ENCODE measurements at places on chromosomes 1 and 21. TPM values are rescaled to one million over a fixed set of nuclear protein-coding genes. Genes with fewer than 3 reads are reported as not detected.

DNA sequence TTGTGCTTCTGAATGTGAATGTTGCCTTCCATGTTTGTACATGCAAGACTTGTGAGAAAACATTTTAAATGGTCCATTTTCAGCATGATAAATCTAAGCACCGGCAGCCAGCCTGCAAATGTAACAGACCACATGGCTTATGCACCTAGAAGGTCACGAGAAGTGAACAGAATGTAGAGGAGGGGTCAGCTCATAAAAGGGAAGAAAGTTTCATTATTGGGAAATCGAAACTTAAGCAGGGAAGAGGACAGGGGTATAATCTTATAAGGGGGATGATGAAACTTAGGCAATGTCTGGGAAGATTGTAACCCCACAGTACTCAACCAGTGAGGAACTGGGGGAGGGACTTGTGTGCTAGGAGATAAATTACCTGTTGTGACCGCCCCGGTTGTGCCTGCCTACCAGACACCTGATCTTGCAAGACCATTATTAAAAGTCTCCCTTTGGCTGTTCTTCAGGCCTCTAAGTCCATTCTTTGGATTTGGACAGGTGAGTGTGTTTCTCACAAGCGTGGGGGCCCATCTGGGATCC is 37.7 kb upstream of the VN1R5 start:
- DNase-seq: no peak

GRCh38 chr1:93566227-93566626 is 115.4 kb downstream of the BCAR3 start:
- DNase-seq: no peak

GRCh38 chr1:171898941-171899340 is 57.6 kb downstream of the DNM3 start:
- DNase-seq: peak; percentile 89

DNA sequence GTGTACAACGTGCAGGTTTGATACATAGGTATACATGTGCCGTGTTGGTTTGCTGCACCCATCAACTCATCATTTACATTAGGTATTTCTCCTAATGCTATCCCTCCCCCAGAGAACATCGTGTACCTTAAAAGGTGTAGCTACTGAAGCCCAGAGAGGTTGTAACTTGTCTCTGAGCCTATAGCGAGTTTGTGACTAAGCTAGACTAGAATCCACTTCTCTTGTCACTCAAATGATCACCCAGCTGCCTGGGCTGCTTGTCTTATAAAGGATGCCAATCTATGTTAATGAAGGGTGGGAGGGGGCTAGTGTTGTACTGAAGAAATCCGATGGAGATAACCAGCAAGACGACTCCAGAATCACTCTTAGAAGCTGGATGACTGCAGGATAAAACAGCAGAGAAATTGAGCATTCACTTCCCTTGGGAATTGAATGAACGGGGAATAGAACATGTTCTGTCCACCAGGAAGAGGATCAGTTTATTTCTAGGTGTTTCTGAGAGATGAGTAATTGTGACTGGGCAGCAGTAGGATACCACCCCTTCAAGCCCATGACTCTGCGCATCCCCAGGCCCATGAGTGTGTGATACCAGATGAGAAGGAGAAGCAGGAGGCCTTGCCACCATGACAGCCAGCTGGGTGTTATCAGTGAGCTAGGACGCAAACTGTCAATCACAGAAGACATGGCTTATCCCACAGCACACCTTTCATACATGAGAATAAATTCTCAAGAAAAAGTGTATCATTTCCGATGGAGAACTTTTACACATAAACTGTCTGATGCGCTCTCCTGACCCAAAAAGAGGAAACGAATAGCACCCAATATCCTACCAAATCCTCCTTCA is 390.4 kb downstream of the NTNG1 start:
- DNase-seq: peak; percentile 97

GRCh38 chr1:2821966-2822620 is 20.6 kb upstream of the TTC34 start:
- DNase-seq: no peak

GRCh38 chr1:245748240-245748639 is 593.5 kb downstream of the KIF26B start:
- no peak for DNase-seq

- DNase-seq: no peak
Observed at GRCh38 chr1:53572815-53573173, 113.6 kb downstream of the DMRTB1 start.

DNA sequence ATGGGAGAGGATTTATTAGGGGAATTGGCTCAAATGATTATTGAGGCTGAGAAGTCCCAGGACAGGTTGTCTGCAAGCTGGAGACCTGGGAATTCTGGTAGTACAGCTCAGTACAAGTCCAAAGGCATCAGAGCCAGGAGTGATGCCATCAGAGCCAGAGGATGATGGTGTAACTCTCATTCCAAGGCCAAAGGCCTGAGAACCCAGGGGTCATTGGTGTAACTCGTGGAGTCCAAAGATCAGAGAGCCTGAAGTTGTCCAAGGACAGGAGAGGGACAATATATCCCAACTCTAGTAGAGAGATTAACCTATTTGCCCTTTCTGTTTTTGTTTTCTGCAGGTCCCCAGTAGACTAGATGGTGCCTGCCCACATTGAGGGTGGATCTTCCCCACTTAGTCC is 134.3 kb downstream of the MAP3K21 start:
- DNase-seq: no peak

DNA sequence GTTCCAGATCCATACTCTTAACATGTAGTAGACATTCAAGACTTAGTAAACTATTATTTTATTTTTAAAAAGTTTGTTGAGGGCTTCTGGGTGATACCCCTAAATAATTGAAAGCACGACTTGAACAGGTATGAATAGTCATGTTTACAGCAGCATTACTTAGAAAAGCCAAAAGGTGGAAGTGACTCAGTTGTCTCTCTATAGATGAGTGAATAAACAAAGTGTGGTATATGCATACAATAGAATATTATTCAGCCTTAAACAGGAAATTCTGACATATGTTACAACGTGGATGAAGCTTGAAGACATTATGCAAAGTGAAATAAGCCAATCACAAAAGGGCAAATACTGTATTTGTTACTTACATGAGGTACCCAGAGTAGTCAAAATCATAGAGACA is 26.5 kb downstream of the TSNAX start:
- no peak for DNase-seq

DNA sequence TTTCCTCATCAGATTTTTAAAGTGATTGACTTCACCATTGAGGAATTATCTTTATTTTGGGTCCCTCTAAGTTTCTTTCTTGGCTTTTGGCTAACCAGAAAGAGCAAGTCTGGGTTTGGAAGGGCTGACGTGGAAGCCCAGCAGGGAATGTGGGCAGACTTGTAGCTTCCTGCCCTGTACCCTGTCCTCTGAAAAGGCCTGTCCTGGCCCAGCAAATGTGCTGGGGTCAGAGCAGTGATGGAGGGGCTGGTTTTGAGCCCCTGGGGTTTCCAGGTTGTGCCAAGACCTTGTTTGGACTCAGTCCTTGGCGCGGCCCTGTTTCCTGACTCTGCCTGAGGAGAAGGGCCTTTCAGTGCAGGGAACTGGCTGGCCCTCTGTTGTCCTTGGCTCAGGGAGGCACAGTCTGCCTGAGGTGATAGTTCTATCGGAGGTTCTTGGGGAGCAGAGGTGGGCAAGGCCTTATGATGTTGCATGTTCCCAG is 72.1 kb downstream of the UCK2 start:
- DNase-seq: peak; percentile 45

DNA sequence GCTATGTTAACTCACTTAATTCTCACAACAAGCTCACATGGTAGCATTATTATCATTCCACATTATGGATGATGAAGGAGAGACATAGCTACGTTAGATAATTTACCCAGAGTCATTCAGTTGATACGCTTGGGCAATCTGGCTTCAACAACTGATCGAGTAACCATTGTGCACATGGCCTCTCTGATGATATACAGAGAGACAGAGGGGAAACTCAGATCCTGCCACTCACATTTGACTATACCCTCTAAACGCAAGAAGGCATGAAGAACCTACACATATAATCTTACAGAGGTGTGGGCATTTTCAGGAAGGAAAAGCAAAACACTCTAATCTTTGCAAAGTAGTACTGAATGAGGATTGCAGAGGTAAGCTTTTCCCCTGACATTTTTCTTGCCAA is 360.1 kb downstream of the BARHL2 start:
- DNase-seq: no peak

DNA sequence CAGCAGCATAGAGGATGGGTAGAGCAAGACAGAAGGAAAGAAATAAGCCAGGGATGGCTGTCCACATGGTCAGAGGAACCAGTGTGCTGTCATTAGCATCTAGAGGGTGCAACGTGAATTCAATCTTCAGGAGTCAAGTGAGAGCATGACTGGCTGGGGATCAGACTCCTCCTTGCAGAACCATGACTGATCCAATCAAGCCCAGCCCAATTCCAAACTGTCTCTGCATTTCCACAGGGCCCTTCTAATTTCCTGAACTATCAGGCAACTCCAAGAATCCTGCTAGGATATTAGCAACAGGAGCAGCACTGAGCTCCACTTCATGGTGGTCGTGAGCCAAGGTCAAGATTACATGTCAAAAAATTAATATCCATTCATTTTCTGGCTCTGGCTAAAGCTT is 166.8 kb upstream of the CAMK1G start:
- DNase-seq: peak; percentile 77

- DNase-seq: peak; percentile 77
Observed at GRCh38 chr1:197696372-197696771, 78.9 kb downstream of the DENND1B start.

DNA sequence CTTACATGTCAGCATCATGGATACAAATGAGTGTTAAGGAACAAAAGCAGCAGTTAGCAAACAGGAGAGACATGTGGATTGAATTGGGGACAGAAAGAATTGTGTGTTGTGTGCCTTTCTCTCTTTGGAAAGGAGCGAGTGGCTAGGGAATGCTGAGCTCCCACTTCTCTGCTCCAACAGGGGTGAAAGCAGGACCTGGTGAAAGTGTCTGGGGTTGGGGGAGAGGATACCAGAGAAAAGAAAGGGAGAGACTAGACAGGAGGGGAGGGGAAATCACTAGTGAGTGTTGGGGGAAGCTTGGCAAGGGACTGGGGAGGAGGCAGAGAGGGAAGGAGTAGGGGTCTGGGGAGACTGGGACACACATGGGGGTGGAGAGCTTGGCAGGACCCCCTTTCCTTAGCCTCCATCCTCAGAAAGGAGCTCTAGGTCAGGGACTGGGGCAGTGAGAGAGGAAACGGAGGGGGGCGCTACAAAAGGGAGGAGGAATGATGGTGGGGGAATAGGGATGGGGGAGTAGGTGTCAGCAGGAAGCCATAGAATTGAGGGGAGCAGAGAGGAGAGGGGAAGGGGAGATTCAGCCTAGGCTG is 2.2 kb downstream of the KIRREL1 start:
- DNase-seq: no peak

The CFHR1 gene
- not detected for total RNA-seq

The LCE1F gene
- 0.42 TPM for total RNA-seq

The TMPRSS3 gene
- total RNA-seq: not detected
